Activated CD8-positive, alpha-beta memory T cell treated with anti-CD3 and anti-CD28 coated beads for 1 hour (primary cell): ENCODE measurements at places on chromosomes 16 and 17.

DNA sequence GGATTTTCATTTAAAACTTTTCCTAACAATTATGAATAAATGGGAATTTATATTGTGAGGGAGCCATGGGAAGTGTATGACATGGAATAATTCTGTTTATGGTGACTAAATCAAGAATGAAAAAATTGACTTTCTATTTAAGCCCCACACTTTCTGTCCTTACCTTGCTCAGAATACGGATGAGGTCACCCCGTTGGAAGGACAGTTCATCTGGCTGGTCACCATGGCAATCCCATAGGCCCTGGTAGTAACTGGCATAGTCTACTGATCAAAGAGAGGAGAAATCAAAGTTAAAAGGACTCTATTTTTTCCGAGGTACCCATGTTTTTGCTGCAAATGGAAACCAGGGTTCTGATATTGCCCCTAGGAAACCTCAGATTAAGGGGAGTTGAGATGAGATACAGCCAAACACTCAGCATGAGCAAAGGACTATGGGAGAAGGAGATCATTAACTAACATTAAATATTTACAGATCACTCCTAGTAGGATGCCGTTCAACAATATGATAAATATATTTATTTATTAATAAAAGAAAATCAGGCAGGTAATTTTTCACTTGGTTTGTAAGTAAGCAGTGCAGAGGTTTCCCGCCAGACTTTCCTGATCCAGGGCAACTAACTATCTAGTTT is 54.9 kb downstream of the SNX11 start:
- no peak for DNase-seq

DNA sequence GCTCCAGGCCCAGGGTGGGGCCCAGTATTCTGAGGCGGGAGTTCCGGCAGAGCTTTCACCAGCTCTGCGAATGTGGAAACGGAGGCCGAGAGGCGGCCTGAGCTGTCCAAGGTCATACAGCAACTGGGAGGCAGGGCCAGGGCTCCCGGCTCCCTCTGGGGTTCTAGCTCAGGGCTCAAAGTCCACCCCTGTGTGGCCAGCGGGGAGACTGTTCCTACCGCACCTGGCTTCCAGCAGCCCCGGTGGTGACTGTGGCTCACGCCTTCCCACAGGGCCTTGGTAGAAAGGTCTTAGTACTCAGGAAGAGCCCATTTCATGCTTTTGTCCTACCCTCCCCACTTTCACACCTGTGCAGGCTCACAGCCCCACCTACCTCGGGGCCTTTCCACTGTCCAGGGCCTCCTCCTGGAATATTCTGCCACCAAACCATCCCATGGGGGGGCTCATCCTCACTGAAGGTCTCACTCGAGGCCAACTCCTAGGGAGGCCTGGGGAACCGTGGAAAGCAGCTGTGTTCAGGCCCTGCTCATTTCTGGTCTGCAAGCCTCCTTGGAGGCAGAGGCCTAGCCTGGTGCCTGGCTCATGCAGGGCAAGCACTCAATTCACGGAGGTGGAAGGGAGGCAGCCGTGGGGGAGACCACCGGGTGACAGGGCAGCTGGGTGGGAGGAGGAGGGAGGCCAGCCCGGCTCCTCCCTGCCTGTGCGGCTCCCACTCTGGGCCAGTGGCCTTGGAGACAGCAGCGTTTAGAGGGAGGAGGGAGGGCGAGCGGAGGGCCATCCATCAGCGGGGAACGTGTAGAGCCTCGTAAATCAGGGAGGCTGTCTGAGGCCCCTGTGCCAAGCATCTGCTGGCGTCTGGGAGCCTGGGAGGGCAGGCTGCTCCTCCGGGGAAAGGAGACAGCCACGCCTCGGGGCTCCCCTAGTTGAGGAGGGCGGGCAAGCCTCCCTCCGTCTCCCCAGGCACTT is 12.7 kb upstream of the DOC2B start:
- no peak for DNase-seq

DNA sequence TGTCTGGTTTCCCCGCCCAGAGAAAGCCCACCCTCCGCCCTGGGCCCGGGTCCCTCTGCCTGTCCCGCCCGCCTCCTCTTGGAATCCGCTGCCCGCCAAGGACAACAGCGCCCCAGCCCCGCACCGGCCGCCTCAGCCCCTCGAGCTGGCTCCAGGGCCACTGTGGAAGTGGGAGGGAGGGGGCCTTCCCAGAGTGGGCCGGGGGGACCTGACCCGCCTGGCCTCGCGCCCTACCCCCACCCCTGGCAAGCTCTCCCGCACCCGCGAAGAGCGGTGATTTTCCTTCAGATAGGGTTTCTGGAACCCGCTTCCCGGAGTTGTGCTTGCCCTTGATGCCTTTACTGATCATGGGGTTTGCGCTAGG is 2.3 kb upstream of the CBX8 start:
- DNase-seq, result no peak

DNA sequence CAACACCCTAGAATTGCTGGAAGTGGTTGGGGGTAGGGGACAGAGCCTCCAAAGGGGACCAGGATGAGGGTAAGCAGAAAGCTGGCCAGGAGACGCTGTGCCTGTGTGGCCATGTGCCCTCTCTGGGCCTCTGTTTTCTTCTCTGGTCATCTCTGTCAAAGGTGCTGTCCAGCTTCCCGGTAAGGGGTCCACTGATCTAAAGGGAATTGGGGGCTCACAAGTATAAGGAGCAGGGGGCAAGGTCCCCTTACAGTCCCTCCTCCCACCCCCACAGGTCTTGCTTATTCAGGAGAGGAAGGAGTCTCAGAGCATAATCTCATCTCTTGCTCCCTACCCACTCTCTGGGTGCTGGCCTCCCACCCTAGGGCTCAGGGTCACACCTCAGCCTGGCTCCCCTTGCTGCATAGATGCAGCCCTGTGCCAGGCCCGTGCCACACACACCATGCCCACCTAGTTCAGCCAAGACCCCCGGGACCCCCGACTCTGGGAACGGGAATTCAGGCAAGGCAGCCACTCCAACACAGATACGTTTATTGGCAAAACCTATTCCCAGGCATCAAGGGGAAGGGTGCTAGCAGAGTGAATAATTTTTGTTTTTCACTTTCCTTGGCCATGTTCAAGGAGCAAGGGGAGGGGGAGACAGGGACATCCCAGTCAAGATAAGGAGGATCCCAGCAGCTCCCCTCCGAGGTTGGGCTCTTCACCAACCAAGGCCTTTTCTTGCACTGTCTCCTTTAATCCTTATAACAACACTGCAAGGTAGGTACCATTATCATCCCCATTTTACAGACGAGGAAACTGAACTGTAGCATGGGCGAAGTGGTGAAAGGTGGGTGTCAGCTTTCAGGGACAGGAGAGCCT is 19.8 kb downstream of the SLC4A1 start:
- DNase-seq, result no peak

DNA sequence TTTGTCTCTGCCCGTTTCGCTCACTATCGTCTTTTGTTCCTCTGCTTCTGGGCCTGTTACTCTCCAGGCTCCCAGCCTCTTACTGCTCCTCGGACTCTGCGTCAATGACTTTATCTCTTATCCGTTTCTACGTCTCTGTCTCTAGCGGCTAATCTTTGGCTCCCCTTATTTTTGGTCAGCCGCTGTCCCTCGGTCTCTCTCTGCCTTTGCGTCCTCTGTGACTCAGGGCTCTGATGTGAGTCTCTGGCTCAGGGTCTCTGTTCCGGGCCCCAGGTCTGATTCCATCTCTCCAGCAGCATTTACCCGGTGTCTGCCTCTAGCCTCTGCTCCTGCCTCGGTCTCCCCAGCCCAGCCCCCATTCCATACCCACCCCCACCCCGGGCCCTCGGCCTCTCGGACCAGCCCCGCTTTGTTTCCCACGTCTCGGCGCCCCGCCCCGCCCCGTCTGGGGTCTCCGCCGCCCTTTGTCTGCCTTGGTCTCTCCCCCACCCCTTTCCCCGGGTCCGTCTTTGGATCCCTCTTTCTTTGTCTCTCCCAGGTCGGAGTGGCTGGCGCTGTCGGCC is 547 bp upstream of the ZNF48 start:
- DNase-seq, result no peak

DNA sequence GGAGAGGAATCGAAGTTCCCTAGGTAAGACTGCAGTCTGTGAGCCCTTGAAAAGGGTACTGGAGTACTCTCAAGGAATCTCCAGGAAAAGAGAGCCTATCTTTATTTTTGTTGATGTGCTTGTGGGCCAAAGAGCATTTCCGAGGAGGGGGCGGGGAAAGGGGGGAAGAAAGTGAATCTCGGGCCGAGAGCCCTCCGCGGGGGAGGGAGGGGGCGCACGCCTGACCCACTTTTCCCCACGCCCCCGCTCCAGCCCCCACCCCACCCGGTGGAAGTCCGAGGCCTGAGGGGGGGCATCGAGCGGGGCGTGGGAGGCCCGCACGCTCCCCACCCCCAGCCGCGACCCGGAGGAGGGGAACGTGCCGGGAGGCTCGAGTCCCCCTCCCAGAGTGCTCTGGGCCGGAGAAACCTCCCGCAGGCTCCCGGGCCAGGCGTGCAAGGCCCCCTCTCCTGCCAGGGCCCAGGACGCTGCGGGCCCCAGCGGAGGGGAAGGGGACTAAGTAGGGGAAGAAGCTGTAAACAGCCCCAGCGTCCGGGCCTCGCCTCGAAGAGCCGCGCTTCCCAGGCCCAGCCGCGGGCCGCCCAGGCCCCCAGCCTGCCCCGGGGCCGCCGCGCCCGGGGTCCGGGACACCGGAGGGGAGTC is 444 bp downstream of the HELZ start:
- no peak for DNase-seq

DNA sequence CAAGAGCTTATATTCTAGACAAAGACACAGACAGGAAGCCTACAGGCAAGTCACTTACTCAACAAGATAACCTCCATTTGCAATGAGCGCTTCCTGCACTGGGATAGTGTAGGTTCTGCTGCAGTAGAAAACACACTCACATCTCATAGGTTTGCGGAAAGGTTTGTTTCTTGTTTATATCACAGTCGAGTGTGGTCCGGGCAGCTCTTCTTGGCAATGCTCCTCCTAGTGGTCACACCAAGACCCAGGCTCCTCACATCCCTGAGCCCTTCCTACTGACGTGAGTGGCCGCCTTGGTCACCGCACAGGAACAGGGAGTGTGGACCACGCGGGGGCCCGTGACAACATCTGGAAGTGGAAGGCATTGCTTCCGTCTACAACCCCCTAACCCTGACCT is 48.0 kb upstream of the RBFOX3 start:
- DNase-seq, result no peak

GRCh38 chr17:8059131-8059530 is 20.3 kb downstream of the ALOX15B start:
- no peak for DNase-seq

GRCh38 chr16:8253718-8254117 is 336.6 kb downstream of the TMEM114 start:
- DNase-seq, result no peak

- no peak for DNase-seq
Measured at GRCh38 chr17:7515911-7516610, 31.9 kb downstream of the POLR2A start.

DNA sequence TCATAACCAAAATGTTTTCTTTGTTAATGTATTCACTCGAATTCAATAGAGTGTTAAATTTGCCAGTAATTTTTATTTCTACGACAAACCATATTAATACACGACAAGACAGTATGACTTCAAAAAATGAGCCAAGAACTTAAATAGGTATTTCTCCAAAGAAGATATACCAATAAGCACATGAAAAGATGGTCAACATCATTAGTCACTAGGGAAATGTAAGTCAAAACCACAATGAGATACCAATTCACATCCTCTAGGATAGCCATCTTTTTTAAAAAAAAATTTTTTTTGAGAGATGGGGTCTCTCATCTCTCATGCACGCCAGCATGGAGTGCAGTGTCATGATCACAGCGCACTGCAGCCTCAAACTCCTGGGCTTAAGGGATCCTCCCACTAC is 5.0 kb upstream of the MEIOC start:
- DNase-seq, result no peak

DNA sequence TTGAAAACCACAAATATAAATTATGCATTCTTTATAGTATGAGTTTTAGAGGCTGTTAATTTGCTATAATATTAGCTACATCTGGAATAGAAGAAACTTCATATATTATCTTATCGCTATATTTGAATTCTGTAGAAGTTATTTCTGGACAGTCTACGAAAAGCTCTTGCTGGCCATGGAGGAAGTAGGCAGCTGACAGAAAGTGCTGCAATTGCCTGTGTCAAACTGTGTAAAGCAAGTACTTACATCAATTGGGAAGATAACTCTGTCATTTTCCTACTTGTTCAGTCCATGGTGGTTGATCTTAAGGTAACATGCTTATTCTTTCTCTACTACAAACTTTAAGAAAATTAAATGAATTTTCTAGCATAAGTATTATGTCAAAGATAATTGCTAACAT is 96.8 kb downstream of the OMG start:
- no peak for DNase-seq

DNA sequence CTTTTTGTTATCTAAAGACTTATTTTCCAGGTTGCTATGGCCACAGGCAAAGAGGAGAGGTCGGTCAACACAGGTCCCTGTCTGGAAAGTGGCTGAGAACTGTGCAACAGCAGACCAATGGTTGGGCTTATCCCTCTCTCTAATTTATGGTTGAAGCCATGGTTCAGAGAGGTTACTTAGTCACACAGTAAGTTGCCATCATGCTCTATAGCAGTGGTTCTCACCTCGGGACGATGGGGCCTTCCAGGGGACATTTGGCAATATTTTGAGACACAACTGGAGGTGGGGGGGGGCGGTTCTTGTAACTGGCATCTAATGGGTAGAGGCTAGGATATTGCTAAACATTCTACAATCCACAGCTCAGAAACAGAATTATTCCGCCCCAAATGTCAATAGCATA is 842 bp upstream of the LDAF1 start:
- DNase-seq, result no peak

DNA sequence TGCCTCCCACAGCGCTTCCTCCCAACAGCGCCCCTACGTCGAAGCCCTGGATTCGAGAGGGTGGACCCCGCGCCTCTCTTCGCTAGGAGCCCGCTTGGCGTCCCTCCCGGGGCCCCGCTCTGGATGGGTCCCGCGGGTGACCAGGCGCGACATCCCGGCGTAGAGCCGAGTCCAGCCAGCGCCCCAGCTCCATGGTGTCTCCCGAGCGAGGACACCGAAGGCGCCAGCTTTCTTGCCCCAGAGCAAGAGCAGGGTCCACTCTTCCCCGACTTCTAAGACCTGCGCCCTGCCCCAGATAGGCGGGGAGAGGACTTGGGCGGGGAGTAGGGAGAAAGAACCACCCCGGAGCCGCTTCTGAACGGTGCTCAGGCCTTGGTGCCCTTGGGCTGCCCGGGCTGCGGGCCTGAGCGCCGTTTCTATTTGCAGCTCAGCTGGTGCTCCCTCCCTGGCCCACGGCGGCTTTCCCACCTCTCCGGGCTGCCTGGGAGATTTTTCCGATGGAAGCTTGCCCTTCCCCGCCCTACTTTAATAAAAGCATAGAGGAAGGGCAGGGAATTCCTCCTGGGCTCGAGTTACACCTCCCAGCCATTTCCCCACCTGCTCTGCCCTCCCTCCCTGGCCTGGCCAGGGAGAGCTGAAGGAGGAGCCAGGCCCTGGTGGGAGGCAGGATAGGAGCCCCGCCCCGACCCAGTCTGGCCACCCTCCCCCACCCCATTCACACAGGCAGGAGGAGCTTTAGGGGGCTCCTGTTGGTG is 1.8 kb downstream of the MMP15 start:
- DNase-seq, result no peak

- DNase-seq, result no peak
Measured at GRCh38 chr17:7328840-7329373, at the start of gene NEURL4. NEURL4 (minus strand) TSS chr17:7329335; CDS start chr17:7329312, 23 bp downstream.
